ENCODE measurements at places on chromosomes 7 and 10. TPM values are rescaled to one million over a fixed set of nuclear protein-coding genes. Genes with fewer than 3 reads are reported as not detected.

DNA sequence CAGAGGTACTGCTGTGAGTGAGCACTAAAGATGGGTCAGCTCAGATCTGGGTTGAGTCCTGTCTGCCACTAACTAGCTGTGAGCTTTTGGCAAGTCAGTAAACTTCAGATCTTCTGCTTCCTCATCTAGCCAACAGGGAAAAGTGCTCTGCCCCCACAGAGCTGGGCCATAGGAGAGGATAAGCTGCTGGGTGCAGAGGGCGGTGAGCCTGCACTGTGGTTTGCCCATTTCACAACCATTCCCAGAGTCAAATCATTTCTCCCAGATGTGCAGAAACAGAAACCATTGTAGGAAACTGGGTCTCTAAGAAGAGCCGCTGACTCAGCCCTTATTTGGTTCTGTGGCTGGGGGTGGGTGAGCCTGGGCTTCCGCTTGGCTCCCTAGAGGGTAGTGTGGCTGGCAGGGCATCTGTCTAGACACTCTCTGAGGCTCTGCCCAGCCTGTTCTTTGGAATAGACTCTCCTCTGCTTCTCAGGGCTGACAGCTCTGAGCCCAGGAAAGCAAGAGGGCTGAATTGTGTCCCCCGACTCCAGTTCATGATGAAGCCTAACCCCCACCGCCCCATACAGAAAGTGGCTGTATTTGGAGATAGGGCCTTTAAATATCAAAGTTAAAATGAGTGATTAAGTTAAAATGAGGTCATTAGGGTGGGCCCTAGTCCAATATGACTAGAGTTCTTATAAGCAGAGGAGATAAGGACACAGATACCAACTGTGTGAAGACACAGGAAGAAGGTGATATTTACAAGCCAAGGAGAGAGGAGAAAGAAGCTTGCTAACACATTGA lies 29.5 kb upstream of the ARHGAP22 start:
- no peak for DNase-seq

GRCh38 chr10:104080762-104081161 lies 4.9 kb downstream of the COL17A1 start:
- DNase-seq: no peak

DNA sequence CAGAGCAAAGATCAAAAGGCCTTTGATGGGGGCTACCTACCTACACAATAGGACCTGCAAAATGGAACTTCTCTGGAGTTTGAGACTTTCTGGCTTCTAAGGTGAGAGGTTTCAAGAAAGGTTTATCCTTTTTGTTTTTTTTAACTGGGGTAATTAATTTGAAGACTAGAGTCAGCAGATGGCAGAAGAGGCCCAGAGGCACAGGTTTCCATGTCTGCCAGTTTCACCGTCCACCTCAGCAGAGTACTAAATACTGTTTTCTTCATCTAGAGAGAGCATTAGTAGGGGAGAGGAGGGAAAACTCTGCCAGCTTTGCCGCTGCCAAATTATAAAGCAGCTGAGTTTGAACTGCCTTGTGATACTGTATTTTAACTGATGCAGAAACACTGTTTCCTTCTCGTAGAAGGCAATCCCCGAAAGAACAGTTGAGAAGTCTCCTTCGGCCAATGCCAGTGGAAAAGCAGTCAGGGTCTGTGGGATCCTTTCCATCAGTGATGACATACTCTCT lies 138.7 kb downstream of the SLC25A13 start:
- DNase-seq: no peak

- DNase-seq: peak; percentile 88
These were observed 18.5 kb downstream of the SFTPA1 start for GRCh38 chr10:79628988-79629954.

DNA sequence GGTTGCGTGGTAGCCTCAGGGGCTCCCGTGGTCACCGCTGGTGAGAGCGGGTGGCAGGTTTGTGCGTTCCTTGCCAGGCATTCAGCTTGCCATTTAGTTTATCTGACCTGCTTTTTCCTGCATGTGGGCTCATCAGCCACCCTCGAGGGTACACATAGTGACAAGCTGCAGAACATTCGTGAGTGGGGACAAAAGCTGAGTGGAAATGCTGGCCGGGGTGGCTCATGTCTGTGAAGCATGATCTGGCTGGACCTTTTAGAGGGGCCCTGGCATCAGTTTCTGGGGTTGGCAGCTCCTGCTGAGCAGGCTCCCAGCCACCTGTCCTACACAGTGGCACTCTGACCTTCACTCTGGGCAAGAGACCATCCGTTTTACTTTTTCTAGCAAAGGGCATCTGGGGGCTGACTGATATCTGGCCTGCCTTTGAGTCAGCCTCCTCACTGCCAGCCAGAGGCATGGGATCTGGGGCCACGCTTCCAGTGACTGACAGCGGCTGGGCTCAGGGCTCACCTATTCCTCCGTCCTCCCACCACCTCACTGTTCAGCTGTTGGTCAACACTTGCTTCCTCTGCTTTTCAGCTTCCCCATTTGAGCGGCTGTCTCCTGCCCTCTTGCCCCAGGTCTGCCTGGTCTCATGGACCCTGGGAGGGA lies 75.0 kb downstream of the LANCL2 start:
- DNase-seq: no peak

- DNase-seq: no peak
These were observed 68.0 kb downstream of the GBF1 start for GRCh38 chr10:102313221-102313896.

GRCh38 chr7:93148144-93148543 lies at the start of gene SAMD9L:
TSS of gene SAMD9L (minus strand) at chr7:93148385. CDS start at chr7:93135971, 12,414 bp downstream.
- no peak for DNase-seq

DNA sequence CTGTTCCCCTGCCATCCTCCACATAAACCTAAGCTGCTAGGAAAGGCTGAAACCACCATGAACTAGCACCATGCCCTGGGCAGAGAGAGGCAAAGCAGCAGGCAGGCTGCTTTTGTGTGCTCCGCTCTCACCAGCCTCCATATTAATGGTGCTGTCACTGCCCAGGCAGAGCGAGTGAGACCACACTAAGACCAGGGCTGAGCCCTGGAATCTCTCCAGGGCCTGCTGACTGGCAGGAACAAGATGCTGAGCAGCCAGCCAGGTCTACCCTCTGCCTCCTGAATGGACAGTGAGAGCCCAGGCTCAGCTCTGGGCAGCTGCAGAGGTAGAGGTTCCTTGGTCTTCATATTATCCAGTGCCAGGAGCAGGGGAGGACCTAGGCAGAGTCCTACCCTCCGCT lies 1.6 kb upstream of the CRHR2 start:
- no peak for DNase-seq

LRCH4 gene
- 31.6 TPM for total RNA-seq

GUSB gene
- total RNA-seq: 64.2 TPM

TRPV5 gene
- not detected for total RNA-seq

Measured in left lobe of liver (tissue), 2 donors.